ENCODE measurements at places on chromosomes 11 and 22. TPM values are rescaled to one million over a fixed set of nuclear protein-coding genes. Genes with fewer than 3 reads are reported as not detected.

Gene NELL1
- not detected for total RNA-seq

Gene LAYN
- 48.4 TPM for total RNA-seq

Gene RNF26
- 2.7 TPM for total RNA-seq

Gene HOATZ
- total RNA-seq: not detected

Gene PIK3IP1
- total RNA-seq: 37.4 TPM

Gene SCGB1C1
- total RNA-seq: not detected

Gene MMP8
- total RNA-seq: under 0.01 TPM

Gene SCARF2
- total RNA-seq: 13.9 TPM

Gene APOBEC3C
- total RNA-seq: 7.6 TPM

Gene IGLL1
- total RNA-seq: not detected

Gene OR51B5
- total RNA-seq: 0.26 TPM

Gene PNPLA3
- total RNA-seq: 1.7 TPM

Gene ZNF202
- total RNA-seq: 3.9 TPM

Gene C11orf87
- total RNA-seq: 0.16 TPM

Gene ZNF408
- 6.2 TPM for total RNA-seq

Gene OR56A1
- total RNA-seq: under 0.01 TPM

Gene NAALADL1
- total RNA-seq: 38.0 TPM

Gene STK33
- 1.4 TPM for total RNA-seq

Gene PHOX2A
- not detected for total RNA-seq

Gene SLC29A2
- 0.17 TPM for total RNA-seq

Gene MS4A14
- total RNA-seq: not detected

Gene MAP6
- total RNA-seq: 0.86 TPM

Gene PKP3
- 3.2 TPM for total RNA-seq

Gene B3GAT3
- 16.7 TPM for total RNA-seq

Gene PRG2
- not detected for total RNA-seq

Gene LARGE1
- 11.2 TPM for total RNA-seq

Gene VSIG2
- total RNA-seq: 0.09 TPM

Gene SEC14L6
- 0.16 TPM for total RNA-seq

Gene CFAP68
- 9.5 TPM for total RNA-seq

Gene LSP1
- 6.0 TPM for total RNA-seq

Gene OR51A4
- total RNA-seq: not detected

Gene OR9G1
- not detected for total RNA-seq

Gene TEF
- total RNA-seq: 13.5 TPM

Gene C1QTNF4
- 0.16 TPM for total RNA-seq

Gene TENM4
- total RNA-seq: 93.3 TPM

Gene KCNJ1
- under 0.01 TPM for total RNA-seq

Gene FAM111B
- 0.09 TPM for total RNA-seq

Gene FGF19
- not detected for total RNA-seq

Gene PRCP
- total RNA-seq: 59.1 TPM

Gene IRAG1
- total RNA-seq: 6.8 TPM

Gene KRTAP5-6
- total RNA-seq: not detected

Gene MCHR1
- 0.63 TPM for total RNA-seq

Gene PPARA
- total RNA-seq: 6.8 TPM

Gene RELT
- 1.0 TPM for total RNA-seq

Gene SLC5A12
- not detected for total RNA-seq

Gene NNMT
- 133 TPM for total RNA-seq

Gene TSSK2
- not detected for total RNA-seq

Gene FXYD2
- total RNA-seq: 0.16 TPM

Gene PRRG4
- not detected for total RNA-seq

Gene SLC16A8
- 0.60 TPM for total RNA-seq

Gene GGT5
- total RNA-seq: 1.2 TPM
